Iris pigment epithelial cell (primary cell): ENCODE measurements at places on chromosomes 7 and 10.
A peak's percentile ranks its signal among the peaks of the same experiment; 100 is the strongest.

GRCh38 chr7:4288791-4289394 is 393.2 kb upstream of the FOXK1 start:
- no peak for DNase-seq

DNA sequence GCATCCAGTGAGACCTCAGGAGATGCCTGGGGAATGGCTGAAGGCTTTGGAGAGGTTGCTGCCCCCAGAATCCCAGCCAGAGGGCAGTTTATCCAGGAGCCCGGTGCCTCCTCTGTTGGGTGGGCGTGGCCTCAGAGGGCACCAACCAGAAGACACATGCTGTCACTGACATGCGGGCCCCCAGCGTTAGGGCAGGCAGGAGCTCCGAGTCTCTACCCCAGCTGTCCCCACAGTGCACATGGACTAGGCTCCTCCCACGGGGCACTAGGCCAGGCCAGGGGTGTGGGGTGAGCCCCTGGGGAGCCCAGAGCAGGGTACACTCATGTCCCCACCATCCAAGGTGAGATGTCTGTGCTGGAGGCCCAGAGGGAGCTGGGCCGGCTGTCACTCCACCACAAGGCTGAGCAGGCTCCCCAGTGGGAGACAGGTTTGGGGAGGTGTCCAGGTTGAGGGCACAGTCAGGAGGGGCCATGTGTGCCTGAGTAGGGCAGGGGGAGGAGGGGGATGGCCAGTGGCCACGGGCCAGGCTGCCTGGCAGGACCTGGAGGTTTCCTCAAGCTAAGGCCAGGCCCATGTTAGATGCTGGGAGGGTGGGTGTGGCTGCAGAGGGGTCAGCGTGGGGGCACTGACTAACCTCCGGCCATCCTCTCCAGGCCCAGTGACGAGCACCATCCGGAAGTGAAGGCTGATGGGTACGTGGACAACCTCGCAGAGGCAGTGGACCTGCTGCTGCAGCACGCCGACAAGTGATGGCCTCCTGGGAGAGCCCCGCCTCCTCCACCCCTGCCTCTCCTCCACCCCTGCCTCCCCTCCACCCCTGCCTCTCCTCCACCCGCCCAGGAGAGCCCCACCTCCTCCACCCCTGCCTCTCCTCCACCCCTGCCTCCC is 131.3 kb downstream of the FAM53B start:
- peak; percentile 76 for DNase-seq

GRCh38 chr10:124091646-124092249 is 1.6 kb downstream of the CHST15 start:
- peak; percentile 20 for DNase-seq

DNA sequence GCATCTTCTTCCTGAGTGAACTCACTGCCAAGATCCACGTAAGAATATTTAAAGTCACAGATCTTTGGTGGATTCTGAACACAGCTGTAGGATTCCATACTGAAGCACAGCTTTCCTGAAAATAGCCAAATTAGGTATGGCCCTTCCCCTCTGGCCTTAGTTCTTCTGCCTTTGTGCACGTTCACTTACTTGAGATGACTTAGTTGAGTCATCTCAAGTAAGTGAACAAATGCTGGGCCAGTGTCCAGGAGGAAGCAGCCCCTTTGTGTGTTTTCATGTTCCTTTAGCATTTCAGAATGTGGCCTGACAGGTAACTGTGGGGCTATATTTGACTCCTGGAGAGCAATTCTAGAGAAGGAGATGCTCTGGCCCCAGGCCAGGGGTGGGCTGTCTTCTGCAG is 51.5 kb downstream of the CCNY start:
- peak; percentile 75 for DNase-seq

DNA sequence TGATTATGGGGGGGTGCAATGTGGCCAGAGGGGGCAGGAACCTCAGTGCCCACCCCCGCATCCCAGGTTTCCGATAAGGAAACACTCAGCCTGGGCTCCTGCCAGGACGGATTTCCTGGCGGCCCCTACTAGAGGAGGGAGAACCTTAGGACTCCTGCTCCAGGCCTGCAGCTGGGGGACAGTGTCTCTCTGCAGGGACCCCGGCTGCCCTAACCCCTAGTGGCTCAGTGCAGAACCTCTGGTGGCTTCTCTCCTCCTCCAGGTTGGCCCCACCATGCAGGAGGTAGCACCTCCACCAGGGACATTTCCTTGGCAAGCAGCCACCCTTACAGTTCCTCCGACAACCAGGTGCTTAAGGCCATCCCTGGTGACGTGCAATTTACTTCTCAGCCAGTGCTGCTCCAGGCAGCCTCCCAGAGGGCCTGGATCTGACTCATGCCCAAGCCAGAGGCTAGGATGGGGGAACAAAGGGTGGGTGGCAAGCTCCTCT is 31.9 kb downstream of the SH2B2 start:
- DNase-seq, result peak; percentile 36

DNA sequence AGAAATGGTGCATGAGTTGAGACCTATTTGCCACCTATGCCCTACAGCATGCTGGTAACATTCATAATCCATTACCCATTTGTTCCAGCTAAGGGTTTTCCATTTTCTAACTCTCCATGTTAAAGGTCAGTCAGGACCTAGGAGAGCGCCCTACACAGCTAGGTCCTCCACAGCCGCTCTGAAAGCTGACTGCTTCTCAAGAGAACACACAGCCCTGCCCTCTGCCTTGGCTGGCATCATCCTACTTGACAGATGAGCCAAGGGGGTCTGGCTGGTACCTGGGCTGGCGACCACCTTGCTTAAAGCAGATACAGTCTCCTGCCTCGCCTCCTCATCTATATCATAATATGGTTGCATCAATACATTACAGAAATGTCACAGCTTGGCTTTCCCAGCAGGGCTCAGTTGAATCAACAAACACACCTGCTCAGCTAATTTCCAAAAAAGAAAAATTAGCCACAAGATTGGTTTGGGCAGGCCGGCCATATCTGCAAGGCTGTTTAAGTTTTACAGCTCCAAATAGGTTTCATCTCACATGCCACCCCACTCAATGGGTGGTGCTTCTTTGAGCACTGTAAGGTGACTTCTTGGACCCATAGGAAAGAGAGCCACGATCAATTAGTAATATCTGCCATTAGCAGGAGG is 17.3 kb downstream of the TLL2 start:
- peak; percentile 46 for DNase-seq

DNA sequence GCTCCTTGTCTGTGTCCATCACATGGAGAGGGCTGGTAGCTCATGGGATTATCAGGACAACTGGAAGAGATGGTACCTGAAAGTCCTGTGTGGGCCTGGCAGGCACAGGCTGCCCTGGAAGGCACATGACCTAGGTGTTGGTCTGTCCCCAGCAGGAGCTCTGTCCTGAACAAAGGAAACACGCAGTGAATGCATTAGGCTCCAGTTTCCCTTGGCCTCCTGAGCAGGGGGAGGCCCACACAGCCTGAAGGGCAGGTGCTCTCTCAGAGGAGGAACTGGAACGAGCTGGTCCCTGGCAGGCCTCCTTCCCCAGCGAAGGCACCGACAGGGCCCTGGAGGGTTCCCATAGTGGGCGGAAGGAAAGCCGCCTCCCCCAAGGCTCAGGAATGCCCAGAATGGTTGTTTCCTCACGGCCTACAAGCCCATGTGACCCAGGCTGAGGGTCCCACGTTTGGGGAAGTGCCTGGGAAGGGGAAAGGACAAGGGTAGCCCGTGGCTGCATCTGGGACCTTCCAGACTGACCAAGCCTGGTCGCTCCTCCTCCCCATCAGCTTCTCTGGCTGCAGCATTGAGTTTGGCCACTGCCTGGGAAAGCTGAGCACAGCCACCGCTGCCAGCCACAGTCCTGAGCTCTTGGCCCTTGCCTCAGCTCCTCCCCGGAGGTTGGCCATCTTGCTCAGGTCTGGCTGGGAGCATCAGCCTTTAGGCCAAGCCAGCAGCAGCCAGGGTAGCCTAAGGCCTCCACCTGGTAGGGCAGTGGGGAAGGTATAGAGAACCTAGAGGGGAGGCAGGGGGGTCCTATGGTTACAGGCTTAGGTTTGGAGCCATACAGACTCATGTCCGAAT is 21.8 kb downstream of the CXCL12 start:
- no peak for DNase-seq

DNA sequence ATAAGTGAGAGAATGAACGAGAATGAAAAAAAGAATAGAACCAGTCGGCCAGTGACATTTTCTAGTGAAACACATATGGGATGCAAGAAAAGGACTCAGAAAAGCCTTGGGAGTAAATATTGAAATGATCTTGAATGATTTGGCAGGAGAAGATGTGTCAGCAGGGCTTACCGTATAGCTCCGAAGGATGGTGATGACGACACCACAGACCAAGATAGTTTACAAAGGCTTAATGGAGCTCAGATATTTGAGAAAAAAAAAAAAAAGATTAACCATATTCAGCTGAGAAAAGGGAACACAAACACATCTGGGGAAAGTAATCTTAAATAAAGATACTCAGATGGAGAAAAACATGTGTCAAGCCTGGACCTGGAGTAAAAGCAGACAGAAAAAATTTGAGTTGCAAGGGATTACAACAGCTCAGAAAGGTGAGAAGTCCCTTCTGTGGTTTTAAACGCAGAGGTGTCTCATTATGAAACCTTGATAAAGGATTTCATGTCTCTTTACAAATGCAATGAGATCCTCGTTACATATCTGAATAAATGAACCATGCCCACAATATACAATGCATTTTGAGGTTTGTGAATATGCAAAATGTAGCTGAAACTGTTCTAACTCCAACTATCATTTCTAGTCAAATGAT is 36.0 kb downstream of the DNAJB9 start:
- peak; percentile 50 for DNase-seq

GRCh38 chr10:104485632-104486031 is 132.0 kb downstream of the CFAP58 start:
- DNase-seq, result no peak

GRCh38 chr10:16606421-16606820 is 84.7 kb upstream of the C1QL3 start:
- peak; percentile 66 for DNase-seq

GRCh38 chr10:106167946-106168345 is 996.6 kb downstream of the SORCS1 start:
- peak; percentile 12 for DNase-seq

- DNase-seq, result no peak
Measured at GRCh38 chr10:80966326-80966986, 428.8 kb downstream of the SH2D4B start.

DNA sequence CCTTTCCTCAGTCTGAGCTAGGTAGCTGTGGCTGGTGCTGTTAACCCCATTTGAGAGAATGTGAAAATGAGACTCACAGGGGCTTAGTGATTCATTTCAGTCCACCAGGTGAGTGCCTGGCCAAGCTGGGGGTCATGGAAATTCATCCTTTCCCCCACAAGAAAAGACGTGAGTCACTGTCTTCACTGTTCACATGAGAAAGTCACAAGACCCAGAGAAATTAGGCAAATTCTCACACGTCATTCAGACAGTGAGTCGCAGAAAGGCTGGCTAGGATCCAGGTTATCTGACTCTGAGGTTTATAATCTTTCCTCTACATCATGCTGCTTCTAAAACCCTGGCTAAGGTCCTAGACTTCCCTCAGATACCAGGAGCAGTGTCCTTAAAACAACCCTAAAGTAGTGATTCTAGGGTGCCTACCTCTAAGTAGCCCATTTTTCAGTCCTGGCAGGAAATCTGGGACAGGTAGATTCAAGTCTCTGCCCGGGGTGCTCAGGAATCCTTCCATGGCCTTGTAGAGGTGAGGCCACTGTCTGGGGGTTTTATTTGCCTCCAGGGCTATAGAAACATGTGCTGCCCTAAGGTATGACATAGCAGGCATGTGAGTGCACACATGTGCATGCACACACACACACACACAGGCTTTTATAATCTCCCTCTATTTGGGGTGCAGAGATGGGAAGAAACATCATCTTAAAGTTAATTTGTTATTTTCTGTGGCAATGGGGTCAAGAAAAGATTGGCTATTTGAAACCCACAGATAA is 427.9 kb upstream of the CELF2 start:
- DNase-seq, result peak; percentile 93

DNA sequence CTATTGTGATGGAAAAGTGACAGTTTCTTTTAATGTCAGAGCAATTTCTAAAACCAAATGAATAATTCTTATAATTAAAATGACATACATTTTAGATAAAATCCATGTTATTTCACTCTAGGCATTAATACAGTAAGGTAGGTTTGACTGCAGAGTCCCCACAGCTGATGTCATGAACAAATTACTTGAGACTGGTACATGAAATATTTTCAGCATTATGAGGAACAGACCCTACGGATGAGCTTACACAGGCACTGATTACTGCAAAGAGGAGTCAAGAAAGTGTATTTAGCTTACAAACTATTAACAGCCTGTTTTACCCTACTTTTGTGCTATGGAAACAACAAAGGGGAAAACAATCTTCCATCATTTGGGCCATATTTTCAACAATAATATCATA is 8.9 kb downstream of the COL1A2 start:
- peak; percentile 17 for DNase-seq

GRCh38 chr7:128879939-128880746 is 17.5 kb downstream of the ATP6V1F start:
- peak; percentile 54 for DNase-seq

GRCh38 chr10:122237331-122237990 is 33.6 kb upstream of the BTBD16 start:
- no peak for DNase-seq

DNA sequence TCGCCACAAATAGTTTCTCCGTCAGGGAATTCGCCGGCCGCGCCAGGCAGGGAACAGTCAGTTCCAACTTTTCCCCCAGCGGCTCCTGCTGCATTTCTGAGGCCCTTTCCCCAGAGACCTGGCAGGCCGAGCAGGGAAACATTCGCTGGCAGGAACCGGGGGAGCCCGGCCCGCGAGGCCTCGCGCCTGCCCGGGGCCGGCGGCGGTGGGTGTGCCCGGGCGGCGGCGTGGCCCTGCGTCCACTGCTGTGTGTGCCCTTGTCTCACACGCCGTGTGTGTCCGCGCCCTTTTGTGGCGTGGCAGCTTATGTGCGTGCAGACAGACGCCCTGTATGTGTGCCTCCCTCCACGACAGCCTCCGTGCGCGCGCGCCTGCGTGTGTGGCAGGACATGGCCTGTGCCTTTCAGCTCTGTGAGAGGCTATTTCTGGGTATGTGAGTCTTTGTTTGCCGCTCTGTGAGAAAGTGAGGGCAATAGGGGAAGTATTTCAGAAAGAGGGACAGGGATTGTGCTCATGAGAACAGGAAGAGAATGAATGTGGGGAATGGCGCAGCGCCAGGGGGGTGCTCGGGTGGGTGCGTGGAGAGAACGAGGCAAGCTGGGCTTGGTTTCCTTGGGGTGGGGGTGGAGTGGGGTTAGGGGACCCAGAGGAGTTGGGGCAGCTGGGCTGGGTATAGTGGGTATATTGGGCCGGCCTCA is 689 bp upstream of the SMARCD3 start:
- DNase-seq, result peak; percentile 59

GRCh38 chr10:6446711-6447110 is 133.4 kb downstream of the PRKCQ start:
- DNase-seq, result no peak

DNA sequence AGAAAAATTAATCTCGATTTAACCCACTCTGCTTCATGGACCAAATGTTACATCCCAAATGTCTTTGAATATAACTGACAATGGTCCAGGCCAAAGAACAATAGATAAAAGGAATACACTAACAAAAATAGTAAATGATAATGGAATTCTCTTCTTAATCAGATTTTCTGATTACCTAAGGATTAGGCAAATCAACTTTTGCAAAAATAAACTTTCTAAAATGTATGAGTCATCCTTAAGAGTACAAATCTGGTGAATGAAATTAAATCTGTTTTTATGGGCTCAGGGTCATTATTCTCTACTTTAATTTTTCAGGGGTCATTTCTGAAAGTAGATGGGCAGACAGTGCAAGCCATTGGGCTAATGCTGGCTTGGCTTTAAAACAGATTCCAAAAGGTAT is 102.1 kb upstream of the FAM13C start:
- no peak for DNase-seq
